ENCODE measurements at places on chromosomes 6 and 20.
A peak's percentile ranks its signal among the peaks of the same experiment; 100 is the strongest.

GRCh38 chr20:60903325-60903971 is 348.6 kb upstream of the CDH4 start:
- no peak for DNase-seq

DNA sequence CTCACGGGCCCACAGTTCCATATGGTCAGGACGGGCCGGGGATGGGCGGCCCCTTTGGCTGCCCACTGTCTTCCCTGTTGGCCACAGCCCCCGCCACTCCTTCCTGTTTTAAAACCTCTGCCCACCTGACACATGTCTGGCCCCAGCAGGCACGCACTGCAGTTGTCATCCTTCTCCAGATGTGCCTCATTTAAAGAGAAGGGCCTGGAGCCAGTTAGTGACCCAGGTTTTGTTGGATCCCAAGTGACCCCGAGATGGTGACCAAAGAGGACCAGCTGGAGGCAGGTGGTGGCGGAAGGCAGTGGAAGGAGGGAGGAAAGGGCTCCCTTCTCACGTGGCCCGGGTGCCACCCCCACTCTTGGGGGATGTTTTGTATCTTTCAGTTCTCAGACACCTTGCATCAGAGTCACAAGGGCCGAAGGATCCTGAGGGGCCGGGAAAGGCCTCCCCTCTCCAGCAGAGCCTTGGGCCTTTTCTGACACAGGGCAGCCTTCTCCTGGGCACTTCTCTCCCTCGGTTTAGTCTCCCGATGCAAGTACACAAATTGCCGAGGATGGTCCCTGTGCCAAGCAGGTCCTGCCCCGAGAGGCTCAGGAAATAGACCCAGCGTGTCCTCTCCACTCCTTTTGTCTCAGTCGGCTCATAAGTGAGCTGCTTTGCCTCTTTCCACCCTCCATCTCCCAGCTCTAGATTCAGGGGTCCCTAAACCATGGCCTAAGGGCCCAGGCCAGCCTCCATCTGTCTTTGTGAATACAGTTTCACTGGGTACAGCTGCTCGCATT is 117.6 kb downstream of the SULF2 start:
- DNase-seq, result no peak

DNA sequence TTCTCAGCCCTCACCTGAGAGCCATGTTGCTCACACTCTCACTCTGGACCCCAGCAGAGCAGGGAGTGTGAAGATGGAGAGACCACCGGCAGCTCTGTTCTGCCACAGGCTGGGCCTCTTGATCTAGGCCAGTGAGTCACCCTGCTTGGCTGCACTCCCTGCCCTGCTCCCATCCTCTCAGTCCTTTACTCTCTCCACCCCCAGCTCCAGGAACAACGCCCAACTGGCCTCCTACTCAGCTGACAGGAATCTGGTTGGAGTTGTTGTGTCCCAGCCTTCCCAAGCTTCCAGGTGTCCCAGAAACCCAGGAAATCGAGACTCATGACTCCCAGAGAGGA is at the start of gene PSORS1C1:
Gene PSORS1C1, plus strand, starts transcription at position 260 of the 338 bp plus-strand sequence. CDS start 14,833 bp downstream, outside the sequence.
- DNase-seq, result no peak

GRCh38 chr20:24736131-24736843 is 212.8 kb upstream of the CST7 start:
- DNase-seq, result no peak

DNA sequence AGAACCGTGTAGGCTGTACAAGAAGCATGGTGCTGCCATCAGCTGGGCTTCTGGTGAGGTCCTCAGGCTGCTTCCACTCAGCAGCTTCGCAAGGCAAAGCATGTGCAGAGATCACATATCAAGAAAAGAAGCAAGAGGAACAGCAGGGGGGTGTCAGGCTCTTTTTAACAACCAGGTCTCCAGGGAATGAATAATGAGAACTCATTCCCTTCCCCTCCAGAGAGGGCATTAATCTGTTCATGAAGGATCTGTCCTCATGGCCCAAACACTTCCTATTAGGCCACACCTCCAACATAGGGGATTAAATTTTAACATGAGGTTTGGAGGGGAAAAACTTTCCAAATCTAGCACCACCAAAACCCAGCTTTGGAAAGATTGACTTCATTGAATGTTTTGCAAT is 20.0 kb downstream of the GINM1 start:
- no peak for DNase-seq

DNA sequence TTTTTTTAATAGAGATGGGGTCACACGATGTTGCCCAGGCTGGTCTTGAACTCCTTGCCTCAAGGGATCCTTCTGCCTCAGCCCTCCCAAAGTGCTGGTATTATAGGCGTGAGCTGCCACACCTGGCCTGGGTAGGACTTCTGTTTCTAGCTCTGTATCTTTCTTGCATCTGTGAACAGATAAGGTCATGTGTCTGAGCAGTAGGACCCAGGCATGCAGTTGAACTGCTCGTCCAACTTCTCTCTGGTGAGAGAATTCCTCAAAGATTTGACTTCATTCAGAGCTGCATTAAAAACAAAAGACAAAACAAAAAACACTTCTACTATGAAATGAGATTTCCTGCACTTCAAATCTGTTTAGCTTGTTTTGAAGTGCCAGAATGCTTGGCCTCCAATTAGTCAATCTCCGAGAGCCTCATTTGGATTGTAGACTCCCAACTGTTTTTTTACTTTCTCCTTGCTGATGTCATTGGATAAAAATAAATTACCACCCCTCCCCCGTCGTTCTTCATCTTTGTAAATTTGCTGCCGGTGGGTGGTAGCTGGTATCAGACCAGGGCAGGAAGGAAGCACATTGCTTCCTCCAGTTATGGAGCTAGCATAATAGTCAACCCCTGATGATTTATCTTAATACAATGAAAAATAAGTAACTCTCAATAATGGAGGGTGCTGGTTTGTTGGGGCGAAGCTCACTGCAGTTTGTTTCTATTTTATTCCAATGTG is 17.6 kb downstream of the CD109 start:
- DNase-seq, result no peak

- DNase-seq, result no peak
Measured at GRCh38 chr20:31710423-31711108, 12.1 kb downstream of the BCL2L1 start.

GRCh38 chr6:14466278-14466677 is 348.7 kb downstream of the CD83 start:
- DNase-seq, result no peak

GRCh38 chr20:23291575-23292240 is 58.9 kb upstream of the NXT1 start:
- DNase-seq, result no peak

- no peak for DNase-seq
Measured at GRCh38 chr6:144383336-144383735, 98.2 kb downstream of the UTRN start.

DNA sequence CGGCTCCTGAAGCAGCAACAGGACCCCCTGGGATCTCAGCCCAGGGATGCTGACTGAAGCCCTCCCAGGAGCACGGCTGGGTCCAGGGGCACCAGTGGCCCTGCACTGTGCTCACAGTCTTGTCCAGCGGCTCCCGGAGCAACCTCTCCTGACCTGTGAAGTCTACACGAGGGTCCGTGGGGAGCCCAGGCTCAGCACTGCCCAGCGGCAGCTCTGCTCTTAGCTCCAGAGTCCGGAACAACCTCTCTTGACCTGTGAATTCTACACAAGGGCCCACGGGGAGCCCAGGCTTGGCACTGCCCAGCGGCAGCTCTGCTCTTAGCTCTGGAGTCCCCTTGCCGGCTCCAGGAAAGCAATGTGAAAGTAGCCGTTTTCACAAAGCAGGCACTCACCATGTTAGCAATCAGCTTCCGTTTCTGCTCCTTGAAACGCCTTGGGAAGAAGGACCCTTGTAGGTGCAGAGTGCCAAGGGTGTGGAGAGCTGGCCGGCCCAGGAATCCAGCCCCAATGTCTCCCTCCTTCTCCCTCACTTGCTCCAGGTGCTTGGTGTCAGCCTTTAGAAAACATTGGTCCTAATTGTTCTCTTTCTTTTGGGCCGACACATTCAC is 310.9 kb downstream of the CDH4 start:
- DNase-seq, result no peak

DNA sequence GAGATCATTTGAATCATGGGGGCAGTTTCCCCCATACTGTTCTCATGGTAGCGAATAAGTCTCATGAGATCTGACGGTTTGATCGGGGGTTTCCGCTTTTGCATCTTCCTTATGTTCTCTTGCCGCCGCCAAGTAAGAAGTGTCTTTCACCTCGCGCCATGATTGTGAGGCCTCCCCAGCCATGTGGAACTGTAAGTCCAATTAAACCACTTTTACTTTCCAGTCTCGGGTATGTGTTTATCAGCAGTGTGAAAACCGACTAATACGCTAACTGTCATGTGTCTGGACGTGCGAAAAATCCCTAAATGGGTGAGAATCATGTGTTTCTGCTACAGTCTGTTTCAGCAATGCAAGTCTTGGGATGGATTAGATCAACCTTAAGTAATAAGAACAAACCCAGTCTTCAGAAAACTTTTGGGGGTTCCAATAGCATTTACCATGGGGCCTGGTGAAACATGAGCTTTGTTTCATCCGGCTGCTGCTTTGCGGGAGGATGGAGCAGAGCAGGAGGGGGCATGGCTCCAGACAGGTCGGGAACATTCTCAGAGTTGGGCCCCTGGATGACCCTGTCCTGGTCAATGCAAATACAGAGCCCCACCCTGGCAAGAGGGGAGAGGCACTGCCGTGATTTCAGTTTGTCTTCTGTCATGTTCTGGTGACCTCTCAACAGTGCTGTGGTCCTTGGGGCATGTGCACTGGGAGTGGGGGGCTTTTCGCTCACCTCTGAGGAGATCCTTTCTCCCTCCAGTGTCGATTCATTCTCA is 41.5 kb downstream of the CTCFL start:
- no peak for DNase-seq

- no peak for DNase-seq
Measured at GRCh38 chr6:145329257-145329656, 406.1 kb downstream of the EPM2A start.

DNA sequence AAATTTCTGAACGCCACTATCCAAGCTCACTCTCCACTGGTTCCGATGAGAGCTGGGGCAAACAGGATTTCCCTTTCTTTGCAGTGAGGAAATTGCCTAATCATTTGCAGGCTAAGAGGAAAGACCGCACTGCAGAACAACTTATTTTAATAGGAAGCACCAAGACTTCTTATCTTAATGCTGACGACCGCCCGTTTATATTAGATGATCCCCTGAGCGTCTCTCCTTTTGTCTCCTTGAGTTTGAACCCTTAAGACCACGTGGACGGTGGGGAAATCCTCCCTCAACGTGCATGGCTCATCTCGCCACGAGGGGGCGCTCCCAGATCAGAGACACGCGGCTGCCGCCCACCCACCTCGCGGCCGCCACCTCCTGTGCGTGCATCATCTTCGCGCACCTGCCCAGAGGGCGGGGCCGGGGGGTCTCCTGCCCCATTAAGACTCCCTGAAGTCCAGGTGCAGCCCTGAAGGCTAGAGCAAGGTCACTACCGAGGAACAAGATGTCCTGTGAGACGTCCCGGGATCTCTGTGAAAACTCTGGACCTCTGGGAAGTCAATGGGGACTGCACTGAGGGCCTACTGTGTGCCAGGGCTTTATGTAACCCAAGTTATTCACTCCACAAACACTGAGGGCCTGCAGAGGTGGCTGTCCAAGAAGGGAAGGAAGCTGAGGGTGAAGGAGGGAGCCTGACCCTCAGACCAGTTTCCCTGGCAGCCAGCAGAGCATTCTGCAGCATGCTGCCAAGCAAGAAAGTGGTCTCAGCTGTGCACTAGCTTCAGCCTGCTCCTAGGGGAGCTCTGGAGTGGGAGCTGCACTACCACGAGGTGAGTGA is 28.1 kb downstream of the PDYN start:
- peak; percentile 69 for DNase-seq

DNA sequence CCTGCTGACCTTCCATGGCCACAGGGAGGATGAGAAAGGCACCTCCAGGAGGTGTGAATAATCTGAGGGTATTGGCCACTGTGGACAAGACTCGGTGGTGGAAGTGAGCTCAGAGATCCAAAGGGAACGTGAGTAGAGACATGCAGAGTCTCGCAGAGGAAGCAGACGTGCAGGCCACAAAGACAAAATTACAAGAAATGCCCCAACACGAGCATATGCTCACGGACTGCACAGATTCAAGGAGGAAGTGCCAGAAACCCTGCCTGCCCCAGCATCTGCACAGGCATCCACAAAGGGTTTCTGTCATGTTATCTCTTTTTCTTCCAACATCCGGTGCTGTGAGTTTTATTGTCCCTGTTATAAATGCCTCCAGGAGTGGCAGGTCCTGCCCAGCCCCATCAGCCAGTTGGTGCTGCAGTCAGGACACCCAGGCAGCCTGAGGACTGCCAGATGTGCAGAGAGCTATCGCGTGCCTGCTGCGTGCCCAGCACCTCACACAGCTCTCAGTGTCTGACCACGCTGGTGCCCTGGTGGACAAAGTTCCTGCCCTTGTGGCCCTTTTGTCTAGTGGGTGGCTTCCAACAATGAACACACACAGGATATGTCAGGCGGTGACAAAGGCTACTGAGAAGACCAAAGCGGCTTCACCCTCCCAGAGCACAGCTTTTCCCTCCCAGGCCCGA is 34.0 kb upstream of the FANCE start:
- no peak for DNase-seq

DNA sequence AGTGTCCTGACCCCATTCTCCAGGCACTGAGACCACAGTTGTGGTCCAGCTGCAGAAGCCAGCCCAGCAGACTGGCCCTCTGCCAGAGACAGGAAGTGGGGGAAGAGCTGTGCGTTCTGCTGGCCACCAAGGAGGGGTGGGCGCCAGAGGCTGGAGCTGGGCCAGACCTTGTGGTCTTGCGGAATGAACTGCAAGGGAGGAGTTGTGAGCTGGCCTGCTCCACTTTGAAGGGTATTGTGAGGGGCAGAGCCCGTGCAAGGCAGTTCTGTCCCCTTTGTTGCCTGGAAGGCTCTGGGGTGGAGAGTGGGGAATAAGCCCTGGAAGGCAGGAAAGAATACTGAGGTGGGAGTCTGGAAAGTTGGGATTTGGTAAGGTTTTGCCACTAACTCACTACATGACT is 3.6 kb upstream of the MDFI start:
- DNase-seq, result no peak

GRCh38 chr20:63093966-63094766 is 87.4 kb upstream of the BHLHE23 start:
- no peak for DNase-seq

DNA sequence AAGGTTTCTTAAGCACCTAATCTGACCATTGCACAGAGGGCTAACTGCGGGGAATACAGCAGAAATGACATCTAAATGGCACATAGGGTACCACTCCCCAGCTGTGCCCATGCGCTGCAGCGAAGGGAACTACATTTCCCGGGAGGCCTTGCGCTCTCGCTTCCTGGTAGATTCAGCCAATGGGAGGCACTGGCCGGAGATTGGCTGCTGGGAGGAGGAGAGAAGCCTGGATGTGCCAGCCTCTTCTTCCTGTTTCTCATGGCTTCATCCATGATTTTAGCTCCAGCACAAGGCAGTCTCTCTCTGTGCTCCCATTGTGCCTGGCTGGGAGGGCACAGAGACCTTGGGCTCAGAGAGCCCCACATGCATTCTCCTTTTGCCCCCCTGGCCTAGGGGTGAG is 101.7 kb upstream of the FOXA2 start:
- no peak for DNase-seq

- DNase-seq, result no peak
Measured at GRCh38 chr6:37308069-37308815, 45.5 kb upstream of the RNF8 start.

GRCh38 chr6:16681260-16681873 is 79.9 kb downstream of the ATXN1 start:
- no peak for DNase-seq

GRCh38 chr6:37865504-37865903 is 46.0 kb downstream of the ZFAND3 start:
- no peak for DNase-seq

Measured in activated T-helper 9 cell treated with anti-CD3 and anti-CD28 coated beads, Interleukin-2, amount 50 U/mL, for 16 hours (primary cell).